Occipital lobe (tissue), 3 donors: ENCODE measurements at places on chromosomes 13 and 19. TPM values are rescaled to one million over a fixed set of nuclear protein-coding genes. Genes with fewer than 3 reads are reported as not detected.

- DNase-seq, result no peak
These were observed 10.6 kb upstream of the KIR2DL4 start for GRCh38 chr19:54792814-54793213.

DNA sequence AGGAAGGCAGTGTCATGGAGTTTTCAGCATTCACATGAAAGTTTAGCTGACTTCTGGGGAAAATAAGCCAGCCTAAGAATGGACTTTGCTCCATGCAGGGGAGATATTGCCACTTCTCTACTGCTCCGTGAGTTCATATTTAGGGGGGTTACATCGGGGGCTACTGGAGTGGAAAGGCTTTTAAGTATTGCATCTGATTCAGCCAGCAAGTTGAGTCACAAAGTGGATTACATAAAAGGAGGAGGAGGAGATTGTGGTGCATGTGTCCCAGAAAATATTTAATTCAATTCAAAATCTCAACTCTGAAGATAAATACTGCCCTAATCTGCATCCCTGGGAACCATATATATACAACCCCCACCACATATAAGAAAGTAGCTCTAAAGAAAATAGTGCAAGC, 617.2 kb downstream of the DCT start:
- DNase-seq, result no peak

KCNJ14 gene
- 0.47 TPM for total RNA-seq

C19orf38 gene
- 0.94 TPM for total RNA-seq

DNA sequence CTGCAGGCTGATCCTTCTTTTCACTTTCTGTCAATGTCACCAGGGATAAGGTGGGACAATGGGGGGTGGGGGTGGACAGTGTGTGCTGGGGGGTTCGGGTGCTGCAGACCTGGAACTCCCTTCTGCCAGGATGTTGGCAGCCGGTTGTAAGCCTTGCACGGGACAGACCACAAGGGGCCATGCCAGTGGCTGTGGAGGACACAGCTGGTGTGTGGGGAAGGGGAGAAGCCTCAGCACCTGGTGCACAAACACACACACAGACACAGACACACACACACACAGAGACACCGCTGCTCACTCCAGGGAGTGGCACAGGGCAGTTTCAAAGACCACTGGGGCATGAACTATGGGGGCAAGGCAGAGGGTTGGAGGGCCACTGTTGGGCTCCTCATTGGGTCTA, 3.6 kb downstream of the F2RL3 start:
- no peak for DNase-seq

DNA sequence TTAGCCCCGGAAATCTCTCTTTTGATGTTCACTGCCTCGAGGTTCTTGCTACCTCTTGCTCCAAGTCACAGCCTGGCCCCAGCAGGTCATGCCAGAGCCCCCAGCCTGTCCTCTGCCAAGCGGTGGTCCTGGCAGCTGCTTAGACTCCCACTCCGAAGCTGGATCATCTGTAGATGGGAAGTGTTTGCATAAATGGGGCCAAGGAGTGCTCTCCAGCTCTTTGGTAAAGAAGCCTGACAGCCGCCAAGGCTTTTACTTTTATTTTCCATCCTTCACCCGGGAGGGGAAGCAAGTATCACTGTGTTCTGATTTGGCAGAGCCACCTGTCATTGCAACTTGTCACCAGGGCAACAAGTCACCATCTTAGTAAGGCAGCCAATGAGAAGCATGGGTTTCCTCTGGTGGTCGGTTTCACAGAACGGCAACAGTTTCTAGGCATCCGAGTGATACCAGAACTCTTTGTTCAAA, 10.6 kb upstream of the RETN start:
- peak; percentile 7 for DNase-seq

RXFP2 gene
- total RNA-seq, result not detected

DNA sequence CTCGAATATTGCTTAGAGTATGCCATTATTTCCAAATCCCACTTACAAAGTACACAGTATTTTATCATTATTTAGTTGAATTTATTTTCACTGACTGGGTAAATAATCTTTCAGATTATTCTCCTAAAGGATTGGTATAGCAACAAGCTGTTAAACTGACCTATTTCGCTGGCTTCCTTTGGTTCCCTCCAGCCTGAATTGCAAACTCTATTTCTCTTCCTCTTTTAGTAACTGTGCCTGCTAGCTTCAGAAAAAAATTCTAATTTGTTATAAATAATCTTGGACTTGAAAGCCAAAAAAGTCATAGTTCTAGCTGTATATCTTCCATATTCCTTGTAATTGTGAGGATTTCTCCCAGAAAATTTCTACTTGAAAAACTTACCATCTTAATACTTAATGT, 15.0 kb upstream of the CCNA1 start:
- DNase-seq, result no peak

DNA sequence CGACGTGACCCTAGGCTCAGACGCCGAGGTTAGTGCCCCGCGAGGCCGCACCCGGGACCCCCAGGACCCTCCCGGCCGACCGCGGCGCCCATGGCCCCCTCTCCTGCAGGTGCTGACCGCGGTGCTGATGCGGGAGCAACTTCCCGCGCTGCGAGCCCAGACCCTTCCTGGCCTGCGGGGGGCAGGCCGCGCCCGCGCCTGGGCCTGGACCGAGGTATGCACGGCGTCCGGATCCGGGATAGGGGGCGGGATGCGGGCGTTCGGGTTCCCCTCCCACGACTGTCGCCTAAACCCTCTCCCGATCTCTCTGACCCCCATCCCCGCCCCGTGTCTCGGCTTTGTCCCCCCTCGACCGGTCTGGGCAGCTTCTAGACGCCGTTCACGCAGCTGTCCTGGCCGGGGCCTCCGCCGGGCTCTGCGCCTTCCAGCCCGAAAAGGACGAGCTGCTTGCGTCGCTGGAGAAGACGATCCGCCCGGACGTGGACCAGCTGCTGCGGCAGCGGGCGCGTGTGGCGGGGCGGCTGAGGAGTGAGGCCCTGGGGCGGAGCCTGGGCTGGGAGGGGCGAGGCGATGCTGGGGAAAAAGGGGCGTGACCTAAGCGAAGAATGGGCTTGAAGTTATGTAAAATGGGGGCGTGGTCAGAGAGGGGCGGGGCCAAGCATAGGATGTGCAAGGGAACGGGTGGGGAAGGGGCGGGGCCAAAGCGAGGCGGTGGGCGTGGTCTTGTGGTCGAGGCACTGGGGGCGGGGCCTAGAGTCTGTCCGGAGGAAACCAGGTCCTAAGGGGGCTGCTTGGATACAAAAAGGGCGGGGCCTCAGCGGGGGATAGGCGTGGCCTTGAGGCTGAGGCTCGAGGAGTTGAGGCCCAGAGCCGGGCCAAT, 16.0 kb upstream of the COLGALT1 start:
- DNase-seq, result peak; percentile 77

OLFM4 gene
- 1.1 TPM for total RNA-seq

- no peak for DNase-seq
These were observed 523 bp downstream of the ELAVL1 start for GRCh38 chr19:8004723-8005513.

CGB8 gene
- not detected for total RNA-seq

GRCh38 chr13:89822467-89822866, 1525.0 kb upstream of the MIR17HG start:
- DNase-seq, result no peak

DNA sequence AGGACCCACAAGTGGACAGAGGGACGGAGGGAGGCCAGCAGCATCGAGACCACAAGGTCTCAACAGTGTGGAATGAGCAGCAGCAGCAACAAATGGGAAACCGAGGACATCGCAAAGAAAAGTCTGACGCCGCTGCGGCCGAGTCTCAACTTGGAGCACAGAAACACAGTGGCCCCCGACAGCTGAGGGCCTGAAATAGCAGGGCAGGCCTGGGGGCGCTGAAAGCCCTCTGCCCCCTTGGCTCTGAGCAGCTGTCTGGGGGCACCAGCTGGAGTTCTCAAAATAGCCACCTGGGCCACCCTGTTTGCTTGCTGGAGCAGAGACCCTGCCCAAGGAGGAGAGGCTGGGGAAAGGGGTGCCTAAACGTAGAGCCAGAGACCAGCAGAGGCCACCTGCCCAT, 5.9 kb upstream of the ISYNA1 start:
- DNase-seq, result no peak

URAD gene
- not detected for total RNA-seq

DNA sequence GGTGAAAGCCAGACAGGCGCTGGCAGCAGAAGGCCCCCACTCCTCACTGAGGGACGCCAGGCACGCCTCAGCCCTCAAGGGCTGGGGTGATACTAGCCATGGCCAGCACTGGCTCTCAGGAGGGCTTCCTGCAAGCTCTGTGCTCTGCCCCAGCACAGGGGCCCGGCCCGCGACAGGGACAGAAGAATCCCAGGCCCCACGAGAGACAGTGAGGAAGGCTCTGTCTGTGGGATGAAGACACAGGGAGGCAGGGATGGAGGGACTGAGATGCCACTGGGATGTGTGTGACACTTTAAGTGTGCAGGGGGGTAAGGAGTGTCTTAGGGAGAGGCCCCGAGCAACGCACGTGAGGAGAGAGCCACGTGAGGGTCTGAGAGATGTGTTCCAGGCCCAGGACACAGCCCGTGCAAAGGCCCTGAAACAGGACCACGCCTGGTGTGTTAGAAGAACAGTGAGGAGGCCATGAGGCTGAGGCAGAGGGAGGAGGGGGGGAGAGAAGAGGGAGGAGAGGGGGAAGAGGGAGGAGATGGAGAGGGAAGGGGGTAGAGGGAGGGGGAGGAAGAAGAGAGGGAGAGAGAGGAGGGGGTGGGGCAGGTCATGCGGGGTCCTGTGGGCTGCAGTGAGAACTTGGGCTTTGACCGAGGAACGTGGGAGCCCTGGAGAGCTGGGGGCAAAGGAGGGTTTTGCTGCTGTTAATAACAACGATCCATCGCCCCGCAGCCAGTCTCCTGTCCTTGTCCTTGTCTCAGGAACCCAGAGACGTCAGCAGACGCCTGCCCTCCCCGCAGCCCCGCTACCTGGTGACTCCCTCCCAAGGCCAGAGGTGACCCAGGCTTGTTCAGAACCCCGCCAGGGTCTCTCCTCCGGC, 7.2 kb downstream of the RPL36 start:
- DNase-seq, result no peak

- no peak for DNase-seq
These were observed 29.9 kb downstream of the C13orf46 start for GRCh38 chr13:113943821-113944565.

- DNase-seq, result no peak
These were observed 472.0 kb downstream of the COG6 start for GRCh38 chr13:40127476-40127875.

- DNase-seq, result no peak
These were observed 5.2 kb upstream of the MRPS31 start for GRCh38 chr13:40776232-40776631.

DNA sequence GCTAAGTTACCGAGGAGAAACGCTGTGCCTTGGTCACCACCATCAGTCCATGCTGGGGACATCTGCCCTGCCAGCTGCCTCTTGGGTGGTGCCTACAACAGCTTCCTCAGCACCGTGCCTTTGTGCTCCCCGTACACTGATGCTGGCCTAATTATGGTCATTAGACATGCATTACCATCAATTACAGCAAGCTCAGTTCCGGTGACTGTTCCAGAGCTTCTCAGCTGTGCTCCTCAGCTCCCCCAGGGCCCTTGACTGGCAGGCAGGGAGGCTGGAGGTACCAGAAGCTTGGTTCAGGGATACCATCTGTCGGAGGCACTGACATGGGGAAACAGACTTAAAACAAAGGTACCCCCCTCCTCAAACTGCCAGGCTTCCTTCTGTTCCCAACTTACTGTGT, 40.2 kb downstream of the CILP2 start:
- no peak for DNase-seq

TMEM161A gene
- 6.2 TPM for total RNA-seq
